Gastroesophageal sphincter (tissue), 4 donors: ENCODE measurements at places on chromosomes 13 and 19. TPM values are rescaled to one million over a fixed set of nuclear protein-coding genes. Genes with fewer than 3 reads are reported as not detected.
A peak's percentile ranks its signal among the peaks of the same experiment; 100 is the strongest.

The HS6ST3 gene
- total RNA-seq = 3.7 TPM

The FGF21 gene
- not detected for total RNA-seq

GRCh38 chr19:57888560-57889231 is at the start of gene ZNF814:
Gene ZNF814, minus strand, starts transcription at chr19:57889037. Its CDS starts 235 bp downstream, at chr19:57888802.
- ATAC-seq = peak; percentile 92

DNA sequence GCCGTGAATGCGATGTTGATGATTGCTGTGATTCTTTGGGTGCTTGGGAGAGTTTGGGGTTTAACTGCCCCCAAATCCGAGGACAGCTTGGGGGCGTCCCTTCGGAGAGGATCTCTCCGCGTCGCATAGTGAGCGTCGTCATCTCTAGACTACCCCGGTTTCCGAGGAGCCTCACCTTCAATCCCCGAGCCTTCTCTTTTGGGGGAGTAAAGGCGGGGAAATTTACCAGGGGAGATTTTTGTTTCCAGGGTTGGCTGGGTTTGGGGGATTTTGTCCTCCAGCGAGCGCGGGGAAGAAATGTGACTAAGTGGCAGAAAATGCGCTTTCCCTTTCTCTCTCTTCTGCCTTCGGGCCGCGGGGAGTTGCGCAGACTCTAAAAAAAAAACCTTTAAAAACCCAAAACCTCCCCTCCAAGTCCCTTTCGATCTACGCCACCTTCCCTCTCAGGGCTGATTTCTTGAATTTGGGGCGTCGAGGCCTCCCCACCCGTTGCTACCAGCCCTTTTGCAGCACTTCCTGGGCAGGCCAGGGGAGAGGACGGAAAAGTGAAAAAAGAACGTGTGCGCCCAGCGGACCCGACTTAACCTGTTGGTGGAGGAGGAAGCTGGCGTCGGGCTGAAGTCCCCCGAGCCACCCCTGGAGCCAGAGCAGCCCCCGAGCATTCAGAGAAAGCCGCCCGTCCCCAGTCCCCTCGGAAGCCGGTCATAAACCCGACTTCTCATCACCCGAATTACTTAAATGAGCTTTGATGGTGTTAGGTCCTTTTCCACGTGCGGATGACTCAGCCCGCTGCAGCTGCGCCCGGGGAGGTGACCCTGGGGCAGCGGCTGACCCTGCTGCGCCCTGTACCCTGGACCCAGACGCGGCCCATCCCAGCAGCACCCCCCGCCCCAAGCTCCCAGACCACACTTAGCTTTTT is 17.7 kb downstream of the NFIX start:
- ATAC-seq = peak; percentile 61

DNA sequence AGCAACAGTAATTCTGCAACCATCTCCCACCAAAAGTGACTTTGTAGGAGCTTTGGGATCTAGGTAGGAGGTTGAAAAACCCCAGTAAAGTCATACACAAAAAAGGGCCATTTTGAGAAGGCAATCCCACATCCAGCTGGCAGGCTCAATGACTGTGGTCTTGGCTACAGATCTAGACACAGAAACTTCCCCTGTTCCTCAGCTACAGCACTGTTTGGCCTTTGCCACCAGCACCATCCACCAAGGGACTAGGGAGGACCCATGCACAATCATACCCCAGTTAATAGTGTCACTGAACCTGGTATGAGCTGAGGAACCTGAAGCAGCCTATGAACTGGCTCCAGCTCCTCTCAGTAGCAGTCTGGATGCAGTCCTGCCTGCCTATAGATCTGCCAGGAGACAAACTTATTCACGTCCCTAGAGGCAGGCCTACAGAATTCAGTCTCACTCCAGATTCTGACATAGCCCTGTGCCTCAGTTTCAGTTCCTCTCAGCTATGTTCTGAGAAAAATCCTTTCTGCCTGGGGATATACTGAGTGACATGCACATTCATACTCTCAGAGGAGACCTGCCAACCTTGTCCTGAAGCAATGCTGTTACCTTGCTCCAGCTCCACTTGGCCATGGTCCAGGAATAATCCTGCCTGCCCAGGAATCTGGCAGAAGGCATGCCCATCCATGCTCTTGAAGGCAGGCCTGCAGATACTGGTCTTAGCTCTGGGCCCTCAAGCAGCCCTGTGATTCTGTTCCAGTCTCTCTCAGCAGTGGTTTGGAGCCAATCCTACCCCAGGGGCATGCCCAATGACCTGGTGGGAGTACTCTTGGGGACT is 2048.3 kb upstream of the PCDH20 start:
- ATAC-seq = no peak

GRCh38 chr13:34207334-34207733 is 389.4 kb downstream of the RFC3 start:
- ATAC-seq = no peak

GRCh38 chr19:29610213-29610573 is 4.1 kb downstream of the POP4 start:
- ATAC-seq = no peak

- peak; percentile 5 for ATAC-seq
Observed at GRCh38 chr13:33543089-33543459, 257.5 kb upstream of the STARD13 start.
